RPMI8226 (cell line): ENCODE measurements at places on chromosomes 6 and 20.
A peak's percentile ranks its signal among the peaks of the same experiment; 100 is the strongest.

DNA sequence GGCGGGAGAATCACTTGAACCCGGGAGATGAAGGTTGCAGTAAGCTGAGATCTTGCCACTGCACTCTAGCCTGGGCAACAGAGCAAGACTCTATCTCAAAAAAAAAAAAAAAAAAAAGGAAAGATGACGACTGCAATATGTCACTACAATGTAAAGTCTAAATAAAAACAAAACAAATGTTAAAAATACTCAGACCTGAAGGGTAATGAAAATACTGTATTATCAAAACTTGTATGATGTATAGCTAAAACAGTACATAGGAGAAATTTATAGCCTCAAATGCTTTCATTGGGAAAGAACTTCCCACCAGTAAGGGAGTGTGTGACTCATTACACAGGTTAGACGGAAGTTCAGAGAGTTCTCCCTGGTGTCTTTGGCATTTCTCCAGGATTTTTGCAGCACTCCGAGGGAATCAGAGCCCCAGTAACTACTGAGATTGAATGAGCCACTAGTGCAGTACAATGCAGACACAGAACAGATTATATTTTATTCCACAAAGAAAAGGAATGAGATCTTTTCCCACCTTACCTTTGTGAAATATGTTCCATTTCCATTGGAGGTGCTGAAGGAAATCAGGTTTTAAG is 12.5 kb upstream of the RALGAPB start:
- DNase-seq, result peak; percentile 63

DNA sequence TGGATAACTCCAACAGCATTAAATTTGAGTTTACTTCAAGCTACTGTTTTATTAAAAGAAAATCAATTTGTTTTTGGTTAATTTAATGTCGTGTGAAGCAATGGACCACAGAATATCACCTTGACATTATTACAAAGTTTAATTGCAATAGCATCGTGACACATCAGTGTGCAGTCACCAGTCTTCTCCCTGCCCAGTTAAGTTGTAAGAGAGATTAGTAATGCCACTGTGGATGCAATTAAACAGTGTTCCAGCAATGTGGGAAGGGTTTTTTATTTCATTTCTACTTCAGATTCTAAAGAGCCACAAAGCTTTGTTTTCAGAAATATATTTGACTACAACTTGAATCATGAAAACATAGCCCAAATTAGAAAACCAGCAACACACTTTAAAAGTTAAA is 128.7 kb downstream of the SYNE1 start:
- DNase-seq, result no peak

- DNase-seq, result no peak
Measured at GRCh38 chr6:10557913-10558312, 36.8 kb downstream of the GCNT2 start.

DNA sequence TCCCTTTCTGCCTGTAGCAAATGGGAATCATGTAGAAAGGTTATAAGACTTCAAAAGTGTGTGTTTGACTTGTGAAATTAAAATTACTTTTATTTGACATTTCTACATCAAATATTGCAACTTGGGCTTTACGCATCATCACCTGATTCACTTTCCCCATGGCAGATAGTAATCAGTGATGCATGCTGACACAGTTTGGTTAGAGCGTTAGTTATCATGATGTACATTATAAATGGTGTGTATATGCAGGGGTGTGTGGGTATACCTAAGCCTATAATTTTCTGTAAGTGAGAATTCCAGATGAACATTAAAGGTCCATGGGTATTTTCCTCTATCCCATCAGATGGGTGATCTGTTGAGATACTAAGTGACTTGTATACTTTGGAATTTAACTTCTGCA is 141.5 kb downstream of the KLHL32 start:
- no peak for DNase-seq

DNA sequence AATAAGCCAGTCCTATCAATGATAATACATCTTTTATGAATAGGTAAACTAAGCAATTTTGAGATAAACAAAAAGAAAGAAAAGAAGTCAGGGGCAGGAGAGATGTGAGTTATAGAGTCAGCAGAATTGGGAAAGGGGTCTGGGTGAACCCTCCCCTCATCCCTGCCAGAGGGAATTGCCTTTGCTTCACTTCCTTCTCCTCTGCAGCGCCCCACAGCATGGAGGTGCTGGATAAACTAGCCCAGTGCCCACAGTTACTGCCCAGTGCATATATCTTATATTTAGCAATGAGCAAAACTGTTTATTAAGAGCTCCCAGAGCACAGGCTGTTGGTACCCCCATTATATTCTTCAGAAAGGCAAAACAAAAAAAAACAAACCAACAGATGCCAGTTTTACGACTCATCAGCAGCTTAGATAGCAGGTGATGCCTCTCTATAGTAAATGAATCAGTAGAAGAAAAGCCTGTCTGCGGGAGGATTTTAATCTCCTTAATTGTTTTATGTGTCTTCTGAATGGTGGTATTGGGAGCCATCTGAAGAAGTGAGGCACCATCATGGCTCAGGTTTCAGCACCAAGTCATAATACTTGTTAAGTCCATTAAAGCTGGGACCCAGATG is 419.2 kb downstream of the EPM2A start:
- DNase-seq, result no peak

- DNase-seq, result no peak
Measured at GRCh38 chr20:39745380-39745779, 783.2 kb downstream of the DHX35 start.

DNA sequence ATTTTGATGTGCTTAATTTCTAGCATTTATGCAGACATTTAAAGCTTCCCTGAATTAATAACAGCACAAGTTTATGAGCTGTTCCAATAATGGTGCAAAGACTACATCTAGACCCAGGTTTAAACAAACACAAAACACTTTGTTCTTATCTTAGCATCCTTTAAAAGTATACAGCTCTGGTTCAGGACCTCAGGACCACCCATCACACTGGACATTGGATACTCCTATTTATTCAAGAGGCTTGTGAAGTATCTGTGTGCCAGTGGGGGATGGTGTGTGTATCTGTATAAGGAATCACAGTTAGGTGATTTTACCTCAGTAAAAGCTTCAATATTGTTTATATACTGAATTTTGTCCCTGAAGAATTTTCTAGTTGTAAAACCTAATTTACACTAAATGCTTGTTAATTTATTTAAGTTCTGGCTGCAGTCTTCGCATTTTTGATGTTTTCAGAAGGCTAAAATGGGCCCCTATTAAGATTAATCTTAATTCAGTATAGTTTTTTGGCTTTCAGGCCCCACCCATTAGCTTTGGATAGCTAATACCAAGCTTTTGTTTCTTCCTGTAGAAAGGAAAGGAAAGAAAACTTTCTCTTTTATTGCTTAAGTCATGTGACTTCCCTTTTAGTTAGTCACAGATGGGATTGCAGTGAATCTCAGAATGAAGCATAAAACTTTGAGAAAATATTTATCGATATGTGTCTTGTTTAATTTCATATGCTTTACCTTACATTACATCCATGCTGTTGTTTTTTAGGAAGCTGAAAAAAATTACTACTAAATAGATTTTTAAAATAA is 13.1 kb downstream of the LIN28B start:
- no peak for DNase-seq

- no peak for DNase-seq
Measured at GRCh38 chr6:158843751-158844683, 24.8 kb upstream of the EZR start.

- no peak for DNase-seq
Measured at GRCh38 chr6:141548966-141549365, 583.8 kb upstream of the GJE1 start.

- DNase-seq, result peak; percentile 62
Measured at GRCh38 chr6:142947714-142948480, 2.9 kb upstream of the HIVEP2 start.

GRCh38 chr6:70409216-70409615 is 4.1 kb upstream of the FAM135A start:
- DNase-seq, result no peak

DNA sequence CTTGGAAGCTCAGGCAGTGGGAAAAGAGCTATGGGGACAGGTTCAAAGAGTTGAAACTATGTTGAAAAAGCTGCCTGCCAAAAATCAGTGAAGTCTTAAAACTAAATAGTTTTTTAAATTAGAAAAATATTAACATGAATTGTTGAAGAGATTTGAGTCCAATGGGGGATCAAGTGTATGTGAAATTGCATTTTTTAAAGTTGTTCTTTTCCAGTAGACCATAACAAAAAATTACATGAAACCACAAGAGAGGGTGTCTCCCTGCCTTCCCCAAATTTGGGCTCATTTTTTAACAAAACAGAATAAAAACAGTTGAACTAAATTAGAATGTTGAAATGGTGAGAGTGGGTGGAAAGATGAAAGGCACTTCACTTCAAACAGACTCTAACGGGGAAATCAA is 31.5 kb upstream of the COL10A1 start:
- no peak for DNase-seq

- no peak for DNase-seq
Measured at GRCh38 chr20:20084296-20084752, 32.0 kb downstream of the CFAP61 start.

DNA sequence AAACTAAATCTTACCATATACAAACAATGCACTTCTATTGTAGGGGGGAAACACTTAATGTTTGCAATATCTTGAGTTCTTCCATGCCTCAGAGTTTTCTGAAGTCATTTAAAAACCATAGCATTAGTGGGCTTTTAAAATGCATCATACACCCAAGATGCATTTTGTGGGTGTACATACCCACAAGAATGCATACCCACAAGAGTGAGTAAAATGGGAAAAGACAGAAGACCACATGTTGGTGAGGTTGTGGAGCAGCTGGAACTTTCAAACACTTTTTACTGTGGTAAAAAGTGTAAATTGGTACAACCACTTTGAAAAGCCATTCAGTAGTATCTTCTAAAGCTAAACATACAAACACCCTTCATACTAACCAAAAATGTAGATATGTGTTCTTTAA is 57.5 kb downstream of the CYB5R4 start:
- DNase-seq, result no peak

GRCh38 chr6:142696123-142697000 is 248.6 kb downstream of the HIVEP2 start:
- peak; percentile 16 for DNase-seq

DNA sequence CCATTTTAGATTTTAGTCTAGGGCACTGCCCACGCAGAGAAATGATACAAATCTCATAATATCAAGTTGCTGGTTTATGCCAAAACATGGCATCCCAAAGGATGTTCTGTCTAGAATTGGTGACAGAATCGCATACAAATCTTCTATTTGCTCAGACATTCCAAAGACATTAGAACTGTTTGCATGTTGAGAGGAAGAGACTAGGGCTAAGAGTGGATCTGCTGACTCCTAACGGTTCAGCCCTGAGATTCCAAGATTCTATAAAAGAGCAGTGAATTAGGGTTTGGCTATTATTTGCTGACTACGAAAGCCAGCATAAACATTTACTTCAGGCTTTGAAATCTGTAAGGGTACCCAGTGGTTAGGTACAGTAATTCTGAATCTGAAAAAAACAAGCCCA is 3.6 kb downstream of the EPB41L2 start:
- no peak for DNase-seq

GRCh38 chr6:14543971-14544585 is 426.5 kb downstream of the CD83 start:
- DNase-seq, result no peak

DNA sequence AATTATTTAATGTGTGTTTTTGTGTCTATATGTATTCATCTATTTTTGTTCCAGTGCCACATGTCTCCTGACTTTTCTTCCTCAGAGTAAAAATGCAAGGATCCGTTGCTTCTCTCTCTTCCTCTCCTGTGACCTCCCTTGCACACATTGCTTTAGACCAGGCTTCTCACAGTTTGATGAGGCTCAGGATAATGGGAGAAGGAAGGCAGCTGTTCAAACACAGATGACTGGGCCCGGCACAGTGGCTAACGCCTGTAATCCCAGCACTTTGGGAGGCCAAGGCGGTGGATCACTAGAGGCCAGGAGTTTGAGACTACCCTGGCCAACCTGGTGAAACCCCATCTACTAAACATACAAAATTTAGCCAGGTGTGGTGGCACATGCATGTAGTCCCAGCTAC is 241.9 kb downstream of the SAMD5 start:
- DNase-seq, result no peak

DNA sequence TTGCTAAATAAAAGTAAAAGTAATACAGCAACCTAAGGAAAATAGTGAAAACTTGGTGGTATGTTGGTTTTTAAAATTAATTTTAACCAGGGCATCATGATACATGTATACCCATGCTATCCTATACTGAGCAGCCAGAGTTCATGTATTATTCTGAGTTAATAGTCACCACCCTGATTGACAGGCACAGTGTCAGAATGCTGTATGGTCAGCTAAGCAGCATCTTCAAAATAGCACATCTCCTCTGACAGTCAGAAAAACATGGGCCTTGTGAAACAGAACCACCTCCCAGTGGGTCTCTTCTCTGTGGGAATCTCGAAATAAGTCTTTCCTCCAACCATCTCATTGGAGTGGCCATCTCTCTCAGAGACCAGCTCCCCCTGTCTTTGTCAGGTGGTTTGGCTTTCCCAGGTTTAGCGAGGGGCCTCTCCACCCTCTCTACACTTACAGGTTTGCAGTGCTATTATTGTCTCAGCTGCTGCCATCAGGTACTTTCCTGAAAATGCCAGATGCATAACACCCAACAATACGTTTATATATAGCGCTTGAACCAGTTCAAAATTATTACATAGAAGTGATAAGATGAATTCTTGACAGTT is 47.1 kb upstream of the RNF8 start:
- no peak for DNase-seq

DNA sequence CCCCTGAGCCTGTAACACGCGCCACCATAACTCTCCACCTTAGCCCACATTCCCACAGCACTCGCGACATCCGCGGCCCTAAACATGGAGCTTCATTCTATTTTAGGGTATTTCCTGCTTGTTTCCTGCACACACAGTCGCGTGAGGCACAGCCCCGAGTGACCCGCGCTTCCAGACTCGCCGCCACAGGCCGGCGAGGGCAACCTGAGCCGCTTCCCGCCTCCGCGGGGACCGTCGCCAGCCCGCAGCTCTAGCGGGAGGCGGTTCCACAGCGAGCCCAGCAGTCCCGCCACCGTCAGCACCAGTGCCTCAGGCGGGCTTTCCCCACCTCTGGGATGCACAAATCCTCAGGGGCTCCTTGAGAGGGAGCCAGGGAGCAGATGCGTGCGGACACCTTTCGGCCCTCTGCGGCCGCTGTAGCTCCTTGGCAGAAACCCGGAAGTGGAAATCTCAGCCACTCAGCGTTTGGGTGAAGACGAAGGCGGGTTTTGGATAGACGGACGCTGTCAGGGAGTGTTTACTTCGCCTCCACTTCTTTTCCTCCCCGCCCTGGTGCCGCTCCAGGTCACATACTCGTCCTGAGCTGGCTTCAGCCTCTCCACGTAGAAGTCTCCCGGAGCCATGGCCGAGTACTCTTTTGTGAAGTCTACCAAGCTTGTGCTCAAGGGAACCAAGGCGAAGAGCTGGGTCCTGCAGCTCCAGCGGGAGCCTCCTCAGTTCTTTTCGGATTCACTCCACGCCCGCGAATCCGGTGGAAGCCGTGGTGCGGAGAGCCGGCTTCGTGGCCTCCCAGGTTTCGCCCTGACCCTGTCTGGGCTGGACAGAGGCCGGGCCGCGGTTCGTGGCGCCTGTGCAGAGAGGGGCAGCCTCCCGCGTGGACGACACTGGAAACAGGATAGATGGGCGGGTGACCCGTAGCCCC is 2177.4 kb upstream of the DEFB115 start:
- peak; percentile 97 for DNase-seq

GRCh38 chr6:16333580-16333979 is 95.2 kb downstream of the GMPR start:
- DNase-seq, result peak; percentile 15
